ENCODE measurements at places on chromosomes 1 and 21.
A peak's percentile ranks its signal among the peaks of the same experiment; 100 is the strongest.

DNA sequence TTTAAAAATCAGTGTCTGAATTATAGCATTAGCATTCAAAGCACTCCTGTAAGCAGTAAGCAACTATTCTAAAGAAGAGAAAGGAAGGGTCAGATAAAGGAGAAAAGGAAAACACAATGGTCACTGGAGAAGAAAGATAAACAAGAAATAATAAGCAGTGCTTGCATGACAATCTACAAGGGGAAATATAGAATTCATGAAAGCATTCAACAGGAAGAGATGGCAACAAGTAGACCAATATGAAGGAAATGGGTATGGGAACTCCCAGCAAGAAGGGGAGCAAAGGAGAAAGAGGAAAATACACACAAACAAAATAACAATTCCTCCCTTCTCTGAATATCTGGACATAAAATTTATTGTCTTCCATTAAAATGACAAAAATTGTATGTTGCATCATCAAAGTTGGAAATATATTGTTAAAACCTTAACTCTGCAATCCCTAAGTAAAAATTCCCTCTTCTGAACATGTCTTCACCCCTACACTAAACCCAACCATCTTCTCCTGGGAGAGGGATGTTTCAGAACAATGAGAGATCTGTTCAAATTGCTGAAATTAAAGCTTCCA, 206.3 kb upstream of the SAMSN1 start:
- no peak for DNase-seq

DNA sequence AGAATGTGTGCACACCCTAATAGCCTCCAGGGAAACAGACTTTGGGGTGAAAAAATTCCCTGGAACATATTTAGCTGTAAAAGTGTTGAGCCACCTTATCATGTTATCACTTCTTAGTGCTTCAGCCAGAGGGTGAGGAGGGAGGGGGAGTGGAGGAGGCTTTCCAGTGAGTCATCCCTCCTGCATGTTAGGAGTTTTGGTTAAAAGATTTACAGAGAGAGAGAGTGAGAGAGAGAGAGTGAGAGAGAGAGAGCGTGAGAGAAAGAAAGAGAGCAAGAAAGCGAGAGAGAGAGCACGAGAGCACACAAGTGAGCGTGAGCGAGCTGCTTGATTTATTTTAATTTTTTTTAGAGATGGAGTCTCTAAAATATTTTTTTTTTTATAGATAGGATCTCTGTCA, 13.5 kb upstream of the CACNA1E start:
- DNase-seq: no peak

DNA sequence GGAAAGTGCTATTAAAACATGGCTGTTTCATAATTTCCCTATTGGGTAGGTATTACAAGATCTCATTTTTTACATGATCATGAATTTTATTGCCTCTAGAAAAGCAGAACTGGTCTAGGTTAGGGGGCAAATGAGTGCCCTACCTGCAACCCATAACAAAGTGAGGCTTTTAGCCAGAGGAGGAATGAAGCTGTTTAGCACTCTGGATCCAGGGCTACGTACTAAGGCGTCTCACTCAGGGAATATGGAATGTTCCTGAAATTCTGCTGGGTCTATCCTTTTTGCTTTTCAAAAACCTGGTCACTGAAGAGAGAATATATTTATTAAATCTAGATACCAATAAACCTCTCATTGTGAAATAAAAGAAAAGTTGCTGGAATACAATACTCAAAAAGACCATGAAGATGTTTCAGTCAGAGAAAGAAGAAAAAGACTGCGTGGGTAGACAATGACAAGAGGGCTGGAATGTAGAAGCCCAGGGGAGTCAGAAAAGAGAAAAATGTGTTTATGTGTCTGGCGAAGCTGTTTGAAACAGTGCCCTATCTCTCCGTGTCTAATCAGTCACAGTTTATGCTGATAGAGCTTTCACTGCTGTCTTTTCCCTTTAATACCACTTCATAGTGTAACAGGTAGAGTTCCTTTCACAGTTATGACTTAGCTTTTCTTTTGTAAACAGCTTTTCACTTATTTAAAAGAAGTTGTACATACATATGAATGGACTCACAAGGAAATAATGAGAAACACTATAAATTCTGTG, 25.0 kb upstream of the SYDE2 start:
- no peak for DNase-seq

DNA sequence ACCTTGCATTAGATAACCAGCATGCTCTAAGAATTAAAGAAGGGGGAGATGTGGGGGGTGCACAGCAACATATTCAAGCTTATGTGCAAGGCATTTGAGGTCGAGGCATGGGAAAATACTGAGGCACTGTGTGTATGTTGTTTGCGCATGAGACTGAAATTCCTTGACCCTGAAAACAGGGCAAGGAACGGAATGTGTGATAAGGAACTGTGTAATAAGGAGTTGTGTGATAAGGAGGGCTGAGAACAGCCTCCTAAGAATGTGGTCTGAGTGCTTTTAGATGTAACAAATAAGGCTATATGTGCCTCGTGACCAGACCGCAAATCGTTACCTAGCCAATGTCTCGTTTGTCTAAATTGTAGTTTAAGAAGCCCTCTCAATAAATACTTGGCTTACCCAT, 26.5 kb upstream of the ITLN1 start:
- no peak for DNase-seq

DNA sequence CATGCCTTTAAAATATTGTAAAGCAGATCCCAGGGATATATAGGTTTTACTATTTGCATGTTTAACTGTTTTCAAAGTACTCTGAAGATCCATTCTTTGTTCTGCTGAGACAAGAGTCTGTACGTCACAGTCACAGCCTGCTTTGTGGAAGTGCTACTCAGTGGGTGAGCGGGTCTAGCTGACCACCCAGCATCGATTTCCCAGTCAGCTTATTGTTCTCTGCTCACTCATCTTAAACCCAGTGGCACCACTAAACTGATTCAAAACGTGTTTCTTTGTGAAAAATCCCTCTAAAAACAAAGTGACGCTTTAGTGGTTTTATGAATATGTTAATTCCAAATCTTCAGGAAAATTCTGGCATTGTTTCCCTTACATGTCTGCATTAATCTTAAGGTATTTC, 12.4 kb downstream of the PLPP3 start:
- DNase-seq: peak; percentile 26

DNA sequence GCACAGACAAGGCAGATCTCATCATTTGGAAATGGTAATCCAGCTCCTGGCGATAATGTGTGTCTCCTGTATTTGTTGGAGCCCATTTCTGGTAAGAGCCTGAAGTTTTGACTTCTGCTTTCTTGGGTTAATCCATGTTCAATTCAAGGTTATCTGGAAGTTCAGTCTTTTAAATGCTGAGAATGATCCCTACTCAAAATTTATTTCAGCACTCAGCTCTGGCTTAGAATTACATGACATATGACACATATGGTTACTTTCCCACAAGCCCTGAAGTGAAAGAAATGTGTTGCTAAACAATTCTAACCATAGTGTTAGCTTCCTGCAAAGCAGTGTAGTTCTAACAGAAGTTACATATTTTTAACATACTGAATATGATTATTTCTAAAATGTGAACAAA, 2.7 kb downstream of the PTGFR start:
- DNase-seq: no peak

GRCh38 chr1:208007319-208007937, 96.5 kb upstream of the CD34 start:
- DNase-seq: no peak

DNA sequence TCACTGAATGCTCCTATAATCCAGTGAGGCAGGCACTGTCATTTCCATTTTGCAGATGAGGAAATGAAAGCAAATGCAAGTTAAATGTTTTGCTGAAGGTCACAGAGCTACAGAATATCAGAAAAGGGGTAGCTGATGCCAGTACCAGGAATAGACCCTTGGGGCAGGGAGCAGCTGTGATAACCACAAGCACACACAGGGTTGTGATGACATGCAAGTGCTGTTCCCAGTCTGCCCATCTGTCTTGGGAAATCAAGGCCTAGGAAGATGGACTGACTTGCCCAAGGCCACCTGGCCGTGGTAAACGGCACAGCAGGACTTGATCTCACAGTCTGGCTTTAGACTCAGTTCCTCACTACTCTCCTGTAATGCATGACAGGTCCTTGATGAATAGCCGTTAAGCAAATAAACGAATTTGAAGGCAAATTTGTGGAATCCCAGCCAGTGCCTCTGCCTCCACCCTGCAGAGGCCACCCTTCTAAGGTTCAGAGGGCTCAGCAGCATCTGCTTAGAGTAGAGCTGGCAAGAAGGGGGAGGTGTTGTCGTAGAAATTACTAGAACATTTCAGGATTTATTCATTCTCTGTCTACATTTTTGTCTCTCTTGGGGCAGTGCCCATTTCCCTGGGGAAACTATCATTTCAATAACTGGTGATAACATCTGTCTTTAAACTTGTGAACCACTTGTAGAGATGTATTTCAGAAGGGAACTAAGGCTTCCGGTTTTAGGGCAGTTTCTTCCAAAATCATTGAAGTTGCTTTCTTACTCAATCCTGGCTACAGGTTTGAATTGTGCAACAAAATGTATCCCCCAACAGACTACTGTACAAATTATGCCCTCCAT, 53.2 kb upstream of the MRPS6 start:
- no peak for DNase-seq

GRCh38 chr1:108000620-108001111, 35.7 kb upstream of the VAV3 start:
- no peak for DNase-seq

DNA sequence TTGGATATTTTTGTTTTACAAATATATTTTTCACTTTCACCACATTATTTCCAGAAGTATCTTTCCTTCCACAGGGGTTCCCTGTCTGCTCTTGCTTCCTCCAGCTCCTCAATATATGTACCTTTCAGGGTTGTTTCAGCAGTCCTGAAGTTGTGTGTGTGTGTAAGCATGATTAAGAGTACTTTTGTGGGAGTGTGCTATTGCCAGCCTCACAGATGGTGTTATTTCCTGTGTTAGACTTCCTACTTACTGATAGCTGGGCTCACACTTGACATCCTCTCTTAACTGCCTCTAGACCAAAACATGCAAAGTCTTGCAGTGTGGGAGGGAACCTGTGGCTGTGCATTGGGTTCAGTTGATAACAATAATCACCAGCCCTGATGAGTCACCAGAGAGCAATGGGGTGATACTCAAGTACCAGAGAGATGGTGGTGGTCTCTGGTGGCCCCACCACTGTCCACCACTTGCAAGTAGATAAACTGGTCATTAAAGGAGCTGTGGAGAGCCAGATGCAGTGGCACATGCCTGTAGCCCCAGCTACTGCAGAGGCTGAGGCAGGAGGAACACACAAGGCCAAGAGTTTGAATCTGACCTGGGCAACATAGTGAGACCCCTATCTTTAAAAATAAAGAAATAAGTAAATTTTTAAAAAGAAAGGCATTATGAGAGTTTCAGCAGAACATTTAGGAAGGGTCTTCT, 126.7 kb downstream of the NR5A2 start:
- DNase-seq: no peak

- DNase-seq: no peak
Measured at GRCh38 chr1:206809504-206810084, 37.3 kb upstream of the IL10 start.

DNA sequence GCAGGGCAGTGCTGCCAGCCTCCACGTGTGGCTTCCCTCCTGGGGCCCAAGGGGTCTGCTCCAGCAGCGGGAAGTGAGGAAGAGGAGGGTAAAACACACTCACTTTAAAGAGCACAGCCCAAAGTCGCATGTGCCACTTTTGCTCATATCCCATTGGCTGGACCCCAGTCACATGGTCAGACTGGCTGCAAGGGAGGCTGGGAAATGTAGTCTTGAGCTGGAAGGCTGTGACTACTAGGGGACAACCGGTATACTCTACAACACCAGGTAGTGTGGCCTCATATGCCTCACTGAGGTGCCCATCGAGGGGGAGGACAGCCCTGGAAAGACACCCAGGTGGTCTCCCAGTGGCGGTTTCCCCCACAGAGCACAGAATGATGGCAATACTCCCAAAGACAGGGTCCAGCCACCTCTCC, 45.2 kb downstream of the CAMK2N1 start:
- DNase-seq: peak; percentile 72

GRCh38 chr1:74637296-74637695, 36.3 kb downstream of the ERICH3 start:
- DNase-seq: no peak

DNA sequence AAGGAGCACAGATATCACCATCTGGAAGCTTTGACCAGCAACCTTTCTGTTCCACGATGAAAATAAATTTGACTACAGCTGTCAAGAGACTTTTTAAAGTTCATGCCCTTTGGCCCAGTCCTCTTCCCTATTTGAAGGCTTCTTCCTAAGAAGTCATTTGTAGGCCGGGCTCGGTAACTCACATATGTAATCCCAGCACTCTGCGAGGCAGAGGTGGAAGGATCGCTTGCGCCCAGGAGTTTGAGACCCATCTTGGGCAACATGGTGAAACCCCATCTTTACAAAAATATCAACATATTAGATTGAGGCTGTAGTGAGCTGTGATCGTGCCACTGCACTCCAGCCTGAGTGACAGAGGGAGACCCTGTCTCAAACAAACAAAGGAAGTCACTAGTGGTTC, 58.3 kb upstream of the IFFO2 start:
- DNase-seq: no peak

DNA sequence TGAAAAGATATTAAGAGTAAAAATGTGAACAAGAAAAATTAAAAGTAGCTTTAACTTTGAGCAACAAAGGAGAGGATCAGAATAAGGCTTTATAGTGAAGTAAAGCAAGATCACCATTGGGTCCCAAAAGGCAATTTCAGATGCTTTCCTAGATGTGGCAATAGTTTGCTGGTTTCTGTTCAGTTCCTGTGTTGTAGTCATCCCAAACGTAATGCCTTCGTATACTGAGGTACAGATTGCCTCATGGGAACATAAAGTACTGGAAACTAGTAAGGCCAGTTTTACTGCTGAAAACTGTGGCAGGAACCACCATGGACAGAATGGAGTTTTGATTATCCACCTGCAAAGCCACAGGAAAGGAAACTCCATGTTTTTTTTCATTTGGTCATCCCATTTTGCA, 283.5 kb upstream of the SGIP1 start:
- DNase-seq: no peak

GRCh38 chr21:26067836-26068594, 102.6 kb downstream of the APP start:
- DNase-seq: no peak

- DNase-seq: no peak
Measured at GRCh38 chr1:42937141-42937696, 21.4 kb downstream of the SLC2A1 start.

Measured in midbrain (tissue), 1 donor.